ENCODE measurements at places on chromosomes 2 and 18. TPM values are rescaled to one million over a fixed set of nuclear protein-coding genes. Genes with fewer than 3 reads are reported as not detected.

DNA sequence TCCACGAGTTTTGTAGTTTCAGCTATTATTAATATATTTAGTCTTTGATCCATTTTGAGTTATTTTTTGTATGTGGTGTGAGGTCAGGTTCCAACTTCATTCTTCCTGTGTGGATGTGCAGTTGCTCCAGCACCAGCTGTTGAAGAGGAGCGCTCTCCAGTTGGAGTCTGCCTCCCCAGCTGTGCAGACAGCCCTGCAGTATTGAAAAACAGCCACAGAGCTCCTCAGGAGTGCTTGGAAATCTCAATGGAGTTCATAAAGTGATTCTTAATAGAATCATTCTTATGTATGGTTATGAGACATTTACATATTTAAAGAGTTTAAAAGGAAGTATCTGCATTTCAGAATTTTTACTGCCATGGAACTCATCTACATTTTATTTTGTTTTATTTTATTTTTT is 17.3 kb downstream of the DGKD start:
- no peak for DNase-seq

DNA sequence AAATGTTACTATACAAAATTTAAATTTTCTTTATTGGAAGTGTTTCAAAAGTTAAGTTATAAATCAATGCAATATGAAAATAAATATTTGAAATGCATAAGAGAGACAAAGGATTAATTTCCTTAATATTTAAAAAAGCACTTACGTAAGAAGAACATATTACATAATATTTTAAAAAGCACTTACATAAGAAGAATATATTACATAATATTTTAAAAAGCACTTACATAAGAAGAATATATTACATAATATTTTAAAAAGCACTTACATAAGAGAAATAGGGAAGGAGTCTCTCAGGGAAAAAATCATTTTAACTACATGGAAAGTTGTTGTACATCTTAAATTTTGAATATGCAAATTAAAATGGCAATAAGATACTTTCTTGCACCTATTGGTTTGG is 17.4 kb upstream of the B4GALT6 start:
- DNase-seq: no peak

GRCh38 chr2:149467436-149467835 is 120.1 kb downstream of the MMADHC start:
- no peak for DNase-seq

DNA sequence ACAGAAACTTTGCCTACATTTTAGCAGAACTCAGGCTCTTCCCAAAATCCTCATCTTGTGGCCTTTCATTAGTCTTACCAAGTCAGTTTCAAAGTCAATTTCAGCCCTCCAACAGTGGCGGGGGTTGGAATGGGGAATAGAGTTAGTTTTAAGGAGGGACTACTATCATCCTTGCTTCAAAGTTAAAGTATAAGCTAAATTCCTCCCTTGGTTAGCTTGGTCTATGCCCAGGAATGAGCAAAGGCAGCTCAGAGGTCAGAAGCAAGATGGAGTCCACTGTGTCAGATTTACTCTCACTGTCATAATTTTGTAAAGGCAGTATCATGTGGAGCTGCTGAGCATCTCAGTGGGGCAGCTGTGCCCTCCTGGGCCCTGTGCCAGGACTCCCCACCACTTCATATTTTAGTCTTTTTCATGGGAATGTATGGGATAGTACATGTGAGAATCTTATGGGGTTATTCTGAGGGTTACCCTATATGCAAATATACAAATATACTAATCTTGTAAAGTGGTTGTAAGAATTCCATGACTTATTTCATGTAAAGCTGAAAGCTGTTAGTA is 145.2 kb upstream of the MMADHC start:
- no peak for DNase-seq

GRCh38 chr2:48519593-48519992 is 10.4 kb upstream of the STON1 start:
- DNase-seq: no peak

- DNase-seq: no peak
Measured at GRCh38 chr2:223465793-223466192, 136.4 kb downstream of the SCG2 start.

GRCh38 chr2:224957540-224958461 is 84.5 kb downstream of the DOCK10 start:
- DNase-seq: no peak

GRCh38 chr2:74632209-74632938 is 15.8 kb downstream of the M1AP start:
- no peak for DNase-seq

- DNase-seq: no peak
Measured at GRCh38 chr18:63312737-63313395, 6.7 kb downstream of the BCL2 start.

DNA sequence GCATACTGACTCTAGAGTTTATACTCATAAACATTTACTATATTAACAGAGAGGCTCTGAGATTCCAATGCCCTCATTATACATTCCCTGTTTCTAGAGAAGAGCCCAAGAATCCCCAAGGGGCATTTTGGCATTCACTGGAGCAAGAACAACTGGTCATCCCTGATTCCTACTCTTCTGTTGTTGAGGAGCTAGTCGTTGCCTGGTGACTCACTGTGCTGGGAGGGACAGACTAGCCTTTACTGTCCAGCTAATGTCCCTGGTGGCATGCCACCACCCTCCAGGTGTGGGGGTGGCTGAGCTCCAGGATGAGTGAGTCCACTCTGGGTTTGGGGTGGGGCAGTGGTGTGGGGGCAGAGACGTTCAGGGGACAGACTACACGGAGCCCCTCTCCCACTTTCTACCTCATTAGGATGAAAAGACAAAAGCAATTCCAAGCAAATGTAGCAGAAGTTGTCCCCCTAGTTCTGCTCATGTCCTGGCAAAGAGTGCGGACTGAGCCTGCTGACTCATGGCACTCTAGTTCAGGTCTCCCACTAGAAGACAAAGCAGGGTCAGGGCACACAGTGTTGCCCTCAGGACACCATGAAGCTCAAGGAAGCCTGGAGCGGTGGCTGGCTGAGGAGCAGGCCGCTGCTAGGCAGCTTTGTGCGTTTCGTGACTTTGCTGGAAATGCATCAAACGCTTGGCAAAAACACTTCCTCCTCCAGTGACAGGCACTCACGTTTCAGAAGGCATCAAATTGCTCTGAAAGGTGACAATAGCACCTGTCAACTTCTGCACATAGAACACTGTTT is 49.4 kb downstream of the RHOB start:
- no peak for DNase-seq

DNA sequence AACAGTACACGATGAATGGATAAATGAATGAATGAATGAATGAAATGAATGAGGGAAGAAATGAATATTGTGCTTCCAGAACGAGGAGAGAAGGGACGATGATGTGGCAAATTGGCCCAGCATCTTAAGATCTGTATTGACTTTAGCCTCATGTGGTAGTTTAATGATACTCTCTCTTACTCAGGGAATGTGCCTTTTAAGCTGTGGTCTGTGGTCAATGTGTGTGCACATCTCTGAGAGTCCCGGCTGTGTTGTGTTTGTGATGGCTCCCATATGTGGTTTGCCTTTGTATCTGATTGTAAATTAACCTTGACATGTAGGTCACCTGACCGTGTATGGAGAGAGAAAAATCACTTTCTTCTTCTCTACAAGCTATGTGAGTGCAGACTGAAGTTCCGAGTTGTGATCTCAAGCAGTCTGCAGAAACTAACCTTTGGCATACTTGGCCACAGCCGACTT is 91.2 kb downstream of the NEDD4L start:
- DNase-seq: no peak

DNA sequence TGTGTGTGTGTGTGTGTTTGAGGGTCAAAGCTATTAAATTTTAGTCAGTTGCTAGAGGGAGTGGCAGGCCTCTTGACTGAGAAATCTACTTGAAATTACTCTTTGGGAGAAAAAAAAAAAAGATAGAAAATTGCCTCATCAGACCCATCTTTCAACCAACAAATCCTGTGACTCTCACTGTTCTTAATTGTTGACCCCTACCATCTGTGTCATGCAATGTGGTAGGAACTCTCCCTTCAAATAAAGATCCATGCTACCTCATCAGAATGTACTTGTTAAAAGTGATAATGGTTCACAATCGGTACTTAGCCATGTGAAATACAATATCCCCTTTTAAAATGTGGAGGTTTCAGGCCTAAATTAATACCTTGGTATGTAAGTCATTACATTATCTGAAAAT is 670.8 kb upstream of the FANCL start:
- no peak for DNase-seq

GRCh38 chr2:229703909-229704630 is 10.3 kb downstream of the DNER start:
- no peak for DNase-seq

DNA sequence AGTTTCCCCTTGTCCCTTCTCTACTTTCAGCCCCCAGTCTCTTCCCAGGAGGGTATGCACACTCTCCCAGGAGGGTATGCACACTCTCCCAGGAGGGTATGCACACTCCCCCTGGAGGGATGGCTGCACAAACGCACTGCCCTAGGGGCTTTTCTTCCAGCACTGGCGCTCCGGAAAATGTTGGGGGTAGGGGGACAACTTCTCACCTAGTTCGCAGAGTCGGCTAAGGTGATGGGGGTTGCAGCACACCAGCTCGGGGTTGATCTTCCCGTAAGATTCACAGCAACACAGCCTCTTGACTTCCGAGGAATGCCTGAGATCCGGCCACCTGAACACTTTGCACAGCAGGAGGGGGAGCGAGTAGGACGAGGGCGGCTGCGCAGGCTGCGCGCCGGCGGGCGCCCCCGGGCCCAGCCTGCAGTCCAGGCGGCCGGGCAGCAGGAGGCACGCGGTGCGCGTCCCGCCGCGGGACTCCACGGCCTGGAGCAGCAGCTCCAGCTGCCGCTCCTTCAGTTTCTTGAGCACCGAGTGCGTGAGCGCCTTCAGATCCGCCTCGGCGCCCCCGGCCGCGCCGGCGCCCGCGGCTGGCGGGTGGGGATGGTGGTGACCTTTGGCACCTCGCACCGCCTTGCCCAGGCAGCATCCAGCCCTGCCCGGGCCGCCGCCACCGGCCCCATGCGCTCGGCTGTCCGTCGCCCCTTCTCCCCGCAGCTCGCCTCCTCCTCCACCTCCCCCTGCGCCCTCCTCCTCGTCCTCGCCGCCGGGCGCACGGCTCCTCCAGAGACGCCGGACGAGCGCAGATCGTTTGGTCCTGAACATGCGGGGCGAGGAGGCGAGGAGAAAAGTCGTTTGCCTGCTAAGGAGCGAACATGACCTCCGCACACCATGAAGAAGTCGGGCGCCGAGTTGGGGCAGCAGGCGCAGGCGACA is 894 bp downstream of the SMAD7 start:
- DNase-seq: peak; percentile 55

GRCh38 chr2:46014911-46015654 is 282.1 kb upstream of the EPAS1 start:
- DNase-seq: peak; percentile 45

- no peak for DNase-seq
Measured at GRCh38 chr2:41199334-41199733, 747.4 kb upstream of the SLC8A1 start.

DNA sequence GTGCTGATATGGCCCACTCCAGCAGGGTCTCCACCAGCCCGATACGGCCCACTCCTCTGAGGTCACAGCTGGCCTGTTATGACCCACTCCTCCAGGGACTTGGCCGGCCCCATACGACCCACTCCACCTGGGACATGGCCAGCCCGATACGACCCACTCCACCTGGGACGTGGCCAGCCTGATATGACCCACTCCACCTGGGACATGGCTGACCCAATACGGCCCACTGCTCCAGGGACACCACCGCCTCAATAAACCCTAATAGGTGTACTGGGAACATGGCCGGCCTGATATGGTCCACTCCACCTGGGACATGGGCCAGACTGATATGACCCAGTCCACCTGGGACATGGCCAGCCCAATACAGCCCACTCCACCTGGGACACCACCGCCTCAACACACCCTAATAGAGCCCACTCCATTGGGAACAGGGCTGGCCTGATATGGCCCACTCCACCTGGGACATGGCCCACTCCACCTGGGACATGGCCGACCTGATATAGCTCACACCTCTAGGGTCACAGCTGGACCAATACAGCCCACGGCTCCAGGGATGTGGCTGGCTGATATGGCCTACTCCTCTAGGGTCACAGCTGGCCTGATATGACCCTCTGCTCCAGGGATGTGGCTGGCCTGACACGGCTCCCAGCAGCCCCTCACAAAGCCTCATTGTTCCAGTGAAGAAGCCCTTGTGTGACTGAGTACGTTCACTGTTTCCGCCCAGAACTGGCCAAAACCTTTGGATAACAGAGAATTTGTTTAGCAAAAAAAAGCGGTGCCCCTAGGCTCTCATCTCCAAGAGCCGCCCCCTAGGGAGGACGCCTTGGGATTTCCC is 245.6 kb downstream of the HDAC4 start:
- DNase-seq: no peak

GRCh38 chr2:62303788-62304187 is 107.9 kb downstream of the B3GNT2 start:
- no peak for DNase-seq

- DNase-seq: no peak
Measured at GRCh38 chr18:21115519-21116411, 4.2 kb upstream of the ROCK1 start.

DNA sequence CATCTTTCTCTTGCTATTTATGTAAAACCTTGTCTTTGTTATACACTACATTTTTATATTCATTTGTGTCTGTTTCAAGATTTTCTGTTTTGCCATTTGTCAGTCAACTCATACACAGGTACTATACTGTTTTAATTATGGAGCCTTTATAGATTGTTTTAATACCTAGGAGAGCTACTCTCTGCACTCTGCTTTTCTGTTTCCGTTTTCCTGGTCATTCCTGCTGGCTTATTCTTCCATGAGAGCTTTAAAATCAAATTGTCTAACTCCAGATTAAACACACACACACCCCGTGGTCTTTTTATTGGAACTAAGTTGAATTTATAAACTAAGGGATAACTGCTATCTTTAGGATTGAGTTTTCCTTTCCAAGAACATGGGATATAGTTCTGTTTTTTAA is 161.2 kb downstream of the RTN4 start:
- no peak for DNase-seq

DNA sequence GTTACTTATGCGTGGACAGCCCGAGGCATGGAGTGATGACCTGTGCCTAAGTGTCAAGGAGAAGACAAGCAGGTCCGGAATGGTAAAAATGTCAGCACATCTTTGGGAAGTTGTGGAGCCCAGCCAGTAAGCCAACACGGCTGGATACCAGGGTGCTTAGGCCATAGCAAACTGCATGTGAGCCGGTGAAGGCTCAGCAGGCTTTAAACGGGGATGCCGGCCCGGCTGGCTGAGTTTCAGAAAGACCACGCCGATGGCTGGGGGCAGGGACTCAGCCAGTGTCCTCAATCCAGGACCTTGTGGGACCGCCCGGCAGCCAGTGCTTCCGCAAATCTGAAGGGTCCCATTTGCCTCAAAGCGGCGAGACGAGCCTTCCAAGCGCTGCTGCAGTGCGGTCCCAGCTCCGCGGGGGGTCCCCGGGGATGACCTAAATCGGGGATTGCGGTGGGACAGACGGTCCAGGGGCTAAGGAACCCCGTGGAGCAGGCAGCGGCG is 946 bp upstream of the AGAP1 start:
- DNase-seq: peak; percentile 15

NEU4 gene
- total RNA-seq: 0.33 TPM

HS6ST1 gene
- total RNA-seq: 23.3 TPM

SOX11 gene
- total RNA-seq: 39.4 TPM

GEN1 gene
- total RNA-seq: 12.3 TPM

TEX44 gene
- not detected for total RNA-seq

SETBP1 gene
- 131 TPM for total RNA-seq

QPCT gene
- 50.6 TPM for total RNA-seq

VIT gene
- 3.6 TPM for total RNA-seq
